ENCODE measurements at places on chromosomes 11 and 22. TPM values are rescaled to one million over a fixed set of nuclear protein-coding genes. Genes with fewer than 3 reads are reported as not detected.

The MS4A1 gene
- total RNA-seq = not detected

The SYT12 gene
- not detected for total RNA-seq

The FXYD6 gene
- 1.9 TPM for total RNA-seq

The TBX10 gene
- not detected for total RNA-seq

The APOA1 gene
- total RNA-seq = not detected

The SCARF2 gene
- total RNA-seq = 20.1 TPM

The CRYBB3 gene
- 1.7 TPM for total RNA-seq

The RRM1 gene
- 112 TPM for total RNA-seq

The MFNG gene
- 188 TPM for total RNA-seq

The FAM180B gene
- total RNA-seq = not detected

The WBP2NL gene
- not detected for total RNA-seq

The TREH gene
- total RNA-seq = not detected

The ARHGAP20 gene
- total RNA-seq = 1.4 TPM

The HTR3A gene
- total RNA-seq = not detected

The PIK3C2A gene
- 148 TPM for total RNA-seq

The GGTLC2 gene
- total RNA-seq = not detected

The MS4A7 gene
- total RNA-seq = not detected

The MIAT gene
- total RNA-seq = 0.53 TPM

The CHRDL2 gene
- not detected for total RNA-seq

The CNGA4 gene
- not detected for total RNA-seq

The OR52N4 gene
- total RNA-seq = not detected

The APOL5 gene
- total RNA-seq = not detected

The TMEM109 gene
- 192 TPM for total RNA-seq

The PCSK7 gene
- total RNA-seq = 72.7 TPM

The CCDC116 gene
- 0.53 TPM for total RNA-seq

The PANX3 gene
- not detected for total RNA-seq

The ANKRD42 gene
- 6.6 TPM for total RNA-seq

The ST14 gene
- not detected for total RNA-seq

The CARNS1 gene
- 0.35 TPM for total RNA-seq

The OR4D5 gene
- not detected for total RNA-seq

The BDNF gene
- 2.6 TPM for total RNA-seq

The MMP13 gene
- not detected for total RNA-seq

The RTN4RL2 gene
- 0.83 TPM for total RNA-seq

The VSIG10L2 gene
- total RNA-seq = not detected
